ENCODE measurements at places on chromosomes 12 and 14.

- ATAC-seq, result no peak
These were observed 33.0 kb downstream of the CKB start for GRCh38 chr14:103489621-103490020.

GRCh38 chr14:65229748-65230728, 127.7 kb upstream of the MAX start:
- ATAC-seq, result peak; percentile 72

- ATAC-seq, result no peak
These were observed 7.3 kb downstream of the SLC25A47 start for GRCh38 chr14:100330388-100330931.

- ATAC-seq, result no peak
These were observed 45.0 kb upstream of the VASH1 start for GRCh38 chr14:76716285-76716684.

- peak; percentile 66 for ATAC-seq
These were observed 155.5 kb downstream of the PRKCH start for GRCh38 chr14:61476754-61477410.

GRCh38 chr14:64764641-64765520, 60.7 kb downstream of the PLEKHG3 start:
- ATAC-seq, result peak; percentile 57

DNA sequence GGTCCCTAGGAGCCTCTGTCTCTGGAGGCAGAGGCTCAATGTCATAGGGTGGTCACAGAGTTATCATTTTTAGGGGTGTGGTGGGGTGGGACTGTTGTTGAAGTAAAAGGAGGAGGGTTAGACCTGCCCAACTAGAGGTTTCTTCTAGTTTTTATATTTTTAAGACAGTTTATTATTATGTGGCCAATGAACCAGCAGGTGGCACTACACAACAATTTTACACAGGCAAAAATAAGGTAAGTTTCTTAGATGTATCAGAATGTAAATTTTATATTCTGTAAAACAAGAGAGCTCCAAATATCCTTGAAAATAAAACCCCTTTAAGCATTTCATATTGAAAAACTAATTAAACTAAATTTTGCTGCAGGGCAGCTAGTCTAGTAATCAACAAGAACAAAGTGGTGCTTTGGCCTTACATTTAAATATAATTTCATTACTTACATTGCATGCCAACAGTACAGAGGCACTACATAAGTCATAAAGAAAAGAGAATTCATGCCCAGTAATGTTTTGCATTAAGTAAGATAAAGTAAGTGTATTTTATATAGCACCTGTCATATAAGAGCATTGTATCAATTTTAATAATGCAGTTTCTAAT, 22.2 kb upstream of the OVCH1 start:
- no peak for ATAC-seq

GRCh38 chr14:99636487-99636886, 8.4 kb upstream of the HHIPL1 start:
- ATAC-seq, result no peak

DNA sequence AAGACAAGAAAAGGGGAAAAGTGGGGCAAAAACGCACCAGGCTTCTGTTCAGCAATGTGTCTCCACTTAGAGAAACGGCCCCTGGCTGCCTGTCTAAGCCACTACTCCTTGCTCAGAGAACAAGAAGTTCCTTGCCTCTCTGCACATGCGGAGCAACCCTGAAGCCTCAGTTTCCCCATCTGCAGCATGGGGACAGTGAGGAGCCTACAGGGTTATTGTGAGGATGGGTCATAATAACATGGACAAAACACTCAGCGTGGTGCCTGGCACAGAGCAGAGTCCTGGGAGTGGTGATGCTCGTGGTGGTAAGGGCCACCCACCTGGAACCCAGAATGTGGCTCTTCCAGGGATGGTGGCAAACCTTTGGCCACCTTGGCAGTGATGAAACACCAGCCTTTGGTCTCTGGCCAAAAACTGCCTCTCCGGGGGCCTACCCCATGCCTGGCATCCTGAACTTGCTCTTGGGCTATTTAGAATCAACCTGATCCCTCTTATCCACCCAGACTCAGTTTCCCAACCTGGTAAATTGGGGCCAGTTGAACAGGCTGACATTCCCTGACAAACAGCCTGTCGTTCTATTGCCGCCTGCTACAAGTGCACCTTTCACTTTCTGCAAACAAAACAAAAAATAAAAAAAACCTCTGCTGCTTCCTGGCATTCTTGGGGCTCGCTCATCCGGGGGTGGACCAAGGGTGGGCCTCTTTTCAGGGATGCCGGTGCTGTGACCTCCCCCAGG, 56.5 kb upstream of the DLK1 start:
- no peak for ATAC-seq

- no peak for ATAC-seq
These were observed 70.9 kb upstream of the OTX2 start for GRCh38 chr14:56881181-56881580.

- ATAC-seq, result no peak
These were observed 907 bp upstream of the LRIG3 start for GRCh38 chr12:58920961-58921861.

Data from activated CD4-positive, CD25-positive, alpha-beta regulatory T cell treated with anti-CD3 and anti-CD28 coated beads, Interleukin-2, amount 50 U/mL, for 24 hours (primary cell).